Foreskin fibroblast (primary cell): ENCODE measurements at places on chromosomes 3 and 15.

DNA sequence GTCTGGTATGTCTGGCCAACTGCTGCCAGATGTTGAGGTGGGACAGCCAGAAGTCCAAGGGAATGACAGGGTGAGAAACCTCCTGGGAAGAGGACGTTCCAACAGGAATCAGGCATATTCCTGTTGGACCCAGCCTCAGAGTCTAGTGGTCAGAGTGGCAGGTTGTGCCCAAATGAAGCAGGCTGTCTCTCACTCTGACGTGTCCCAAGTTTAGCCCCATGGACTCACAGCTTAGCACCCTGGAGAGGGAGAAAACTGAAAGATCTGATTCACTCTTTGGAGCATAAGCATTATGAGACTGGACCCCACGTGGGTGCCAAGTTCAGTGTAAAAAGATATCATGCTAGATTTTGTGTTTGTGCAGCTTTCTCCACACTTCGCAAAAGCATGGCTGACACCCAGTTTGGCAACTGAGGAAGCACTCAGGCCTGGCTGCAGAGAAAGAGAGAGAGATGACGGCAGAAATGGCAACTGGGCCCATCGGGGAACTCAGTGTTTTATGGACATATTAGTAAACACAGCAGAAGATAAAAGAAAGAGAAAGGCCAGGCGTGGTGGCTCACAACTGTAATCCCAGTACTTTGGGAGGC is 88.2 kb upstream of the LMCD1 start:
- no peak for DNase-seq

- DNase-seq: no peak
These were observed 1.2 kb upstream of the LRRC34 start for GRCh38 chr3:169813757-169814517.

- no peak for DNase-seq
These were observed 168.3 kb downstream of the SPATA16 start for GRCh38 chr3:172972717-172973116.

- DNase-seq: no peak
These were observed 73.1 kb upstream of the PIAS1 start for GRCh38 chr15:67980773-67981685.

DNA sequence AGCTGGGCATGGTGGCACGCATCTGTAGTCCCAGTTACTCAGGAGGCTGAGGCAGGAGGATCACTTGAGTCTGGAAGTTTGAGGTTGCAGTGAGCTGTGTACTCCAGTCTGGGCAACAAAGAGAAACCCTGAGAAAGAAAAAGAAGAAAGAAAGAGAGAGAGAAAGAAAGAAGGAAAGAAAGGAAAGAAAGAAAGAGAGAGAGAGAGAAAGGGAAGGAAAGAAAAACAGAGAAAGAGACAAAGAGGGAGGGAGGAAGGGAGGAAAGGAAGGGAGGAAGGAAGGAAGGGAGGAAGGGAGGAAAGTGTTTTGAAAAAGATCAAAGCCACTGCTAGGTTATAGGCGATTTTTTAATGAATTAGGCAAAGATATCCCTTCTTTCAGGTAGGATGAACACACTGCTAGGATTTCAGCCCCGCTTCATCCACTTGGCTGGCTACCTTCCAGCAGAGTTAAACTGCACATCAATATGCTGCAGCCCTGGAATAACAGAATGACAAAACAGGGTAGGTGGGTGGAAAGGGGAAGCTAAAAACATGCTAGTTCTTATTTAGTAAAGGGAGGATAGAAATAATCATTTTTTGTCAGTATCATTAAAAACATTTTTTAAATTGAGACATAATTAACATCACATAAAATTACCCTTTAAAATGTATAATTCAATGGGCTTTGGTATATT is 12.8 kb upstream of the PPARG start:
- no peak for DNase-seq

DNA sequence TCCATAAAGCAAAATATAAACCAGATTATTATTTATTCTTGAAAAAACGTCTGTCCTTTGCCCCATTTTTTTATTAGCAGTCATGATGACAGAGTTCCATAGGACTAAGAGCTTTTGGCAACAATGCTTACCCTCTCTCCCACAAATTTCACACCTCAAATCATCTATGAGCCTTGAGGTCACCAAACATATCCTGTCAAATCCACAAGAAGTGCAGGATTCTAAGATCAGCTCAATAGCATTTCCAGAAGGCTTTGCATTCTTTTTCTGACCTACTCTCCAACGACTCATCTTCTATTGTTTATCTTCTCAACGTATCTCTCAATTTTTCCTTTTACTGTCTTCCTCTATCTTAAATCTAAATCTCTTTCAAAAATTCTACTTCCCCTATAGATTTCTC is 619.1 kb upstream of the BCHE start:
- DNase-seq: no peak
